ENCODE measurements at places on chromosomes 16 and 17.

DNA sequence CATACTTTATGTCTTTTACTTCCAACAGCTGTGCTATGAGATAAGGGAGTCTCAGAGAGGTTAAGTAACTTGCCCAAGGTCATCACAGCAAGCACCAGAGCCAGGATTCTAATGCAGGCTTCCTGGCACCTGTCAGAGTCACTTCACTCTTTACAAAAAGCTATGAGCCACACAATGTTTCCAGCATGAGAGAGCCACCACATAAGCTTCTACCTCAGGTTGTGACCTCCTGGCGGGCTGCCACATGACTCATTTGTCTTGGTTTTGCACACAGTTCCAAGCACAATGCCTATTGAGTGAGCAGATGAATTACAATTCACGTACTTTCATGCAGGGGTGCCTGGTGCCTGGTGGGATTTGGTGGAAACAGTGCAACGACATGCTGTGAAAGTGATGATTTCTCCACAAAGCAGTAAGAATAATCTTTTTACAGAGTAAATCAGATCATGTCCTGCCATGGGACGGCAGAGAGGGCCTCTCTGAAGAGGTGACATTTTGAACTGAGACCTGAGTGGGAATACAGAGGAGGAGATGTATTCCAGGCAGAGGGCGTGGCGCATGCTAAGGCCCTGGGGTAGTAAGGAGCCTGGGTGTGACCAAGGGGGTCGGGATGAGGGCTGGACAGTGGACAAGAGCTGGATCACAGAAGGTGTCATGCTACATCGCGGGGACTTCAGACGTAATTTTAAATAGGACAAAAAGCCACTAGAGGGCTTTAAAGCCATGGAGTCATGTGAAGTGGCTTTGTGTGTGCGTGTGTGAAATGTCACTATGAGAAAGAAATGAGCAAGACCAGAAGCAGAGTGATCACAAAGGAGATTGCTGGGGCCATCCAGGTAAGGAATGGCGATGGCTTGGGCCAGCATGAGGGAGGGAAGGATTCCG lies 53.4 kb downstream of the CACNG3 start:
- DNase-seq = no peak

- no peak for DNase-seq
These were observed 72.4 kb downstream of the ERCC4 start for GRCh38 chr16:13992322-13992721.

- DNase-seq = no peak
These were observed 17.6 kb upstream of the CD79B start for GRCh38 chr17:63949576-63950250.

DNA sequence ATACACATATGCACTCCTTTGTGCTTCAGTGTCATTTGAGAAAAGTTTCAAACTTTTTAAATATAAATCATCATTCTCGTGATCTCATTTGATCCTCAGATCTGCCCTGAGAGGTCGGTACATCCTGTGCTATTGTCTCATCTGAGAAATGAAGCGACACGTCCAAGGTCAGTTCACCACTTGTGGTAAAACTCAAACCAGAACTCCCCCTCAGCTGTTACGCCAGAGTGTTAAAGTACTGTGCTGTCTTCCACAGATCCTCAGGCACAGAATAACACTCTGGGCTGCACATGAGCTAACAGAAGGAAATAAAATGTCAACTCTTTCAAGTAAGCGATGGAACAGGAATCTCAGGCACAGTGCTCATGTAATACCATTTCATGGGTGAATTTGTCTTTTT lies 31.4 kb downstream of the ANKFN1 start:
- DNase-seq = no peak

DNA sequence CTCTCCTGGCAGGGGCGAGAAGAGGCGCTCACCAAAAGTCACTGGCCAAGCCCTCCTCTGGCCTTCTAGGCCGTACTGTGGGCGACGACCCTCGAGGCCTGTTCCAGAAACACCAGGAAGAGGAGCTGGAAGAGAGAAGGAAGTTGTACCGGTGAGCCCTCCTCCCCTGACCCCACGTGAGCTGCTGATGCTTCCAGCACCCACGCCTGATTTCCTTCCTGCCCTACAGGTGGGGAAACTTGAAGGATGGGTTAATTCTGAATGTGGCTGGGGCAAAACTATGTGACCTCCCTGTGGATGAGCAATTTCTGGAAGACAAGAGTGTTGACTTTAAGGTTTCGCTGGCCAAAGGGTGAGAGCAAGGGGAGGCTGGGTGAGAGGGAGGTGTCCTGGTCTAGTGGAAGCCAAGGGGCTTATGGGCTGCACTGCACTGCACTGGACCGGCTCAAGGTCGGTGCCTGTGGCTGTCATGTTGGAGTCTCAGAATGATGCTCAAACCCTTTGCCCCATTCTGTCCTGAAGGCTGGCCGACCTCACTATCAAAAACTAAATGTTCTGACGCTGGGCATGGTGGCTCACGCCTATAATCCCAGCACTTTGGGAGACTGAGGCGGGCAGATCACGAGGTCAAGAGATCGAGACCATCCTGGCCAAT lies 6.2 kb downstream of the C17orf100 start:
- DNase-seq = no peak

DNA sequence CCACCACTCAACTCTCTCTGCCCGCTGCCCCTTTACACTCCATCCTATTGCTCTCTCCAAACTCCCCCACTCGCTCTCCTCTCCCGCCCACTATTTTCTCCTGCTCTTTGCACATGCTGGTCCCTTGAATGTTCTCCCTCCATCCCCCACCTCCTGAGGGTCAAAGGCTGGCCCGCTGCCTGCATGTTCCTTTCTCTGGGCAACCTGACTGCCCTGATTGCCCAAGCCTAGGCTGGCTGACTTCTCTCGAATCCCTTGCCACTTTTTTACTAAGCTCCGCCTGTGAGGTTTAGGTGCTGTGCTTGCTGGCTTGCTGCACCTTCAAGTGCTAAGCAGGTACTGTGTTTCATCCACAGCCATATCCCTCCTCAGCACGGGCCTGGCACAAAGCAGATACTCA lies 2.7 kb downstream of the EMC8 start:
- no peak for DNase-seq

DNA sequence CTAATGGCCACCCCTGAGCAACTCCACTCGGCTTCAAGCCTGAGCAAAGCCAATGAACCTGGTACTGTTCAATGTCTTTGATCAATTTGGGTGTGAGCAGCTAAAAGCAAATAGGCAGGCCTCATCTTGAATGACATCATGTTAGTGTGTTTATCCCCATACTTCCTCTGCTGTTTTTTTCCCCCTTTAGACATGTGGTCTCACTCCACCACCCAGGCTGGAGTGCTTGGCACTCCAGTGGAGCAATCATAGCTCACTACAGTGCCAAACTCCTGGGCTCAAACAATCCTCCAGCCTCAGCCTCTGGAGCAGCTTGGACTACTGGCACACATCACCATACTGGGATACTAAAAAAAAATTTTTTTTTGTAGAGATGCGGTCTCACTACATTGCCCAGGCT lies 75.4 kb downstream of the ARHGAP17 start:
- DNase-seq = no peak

DNA sequence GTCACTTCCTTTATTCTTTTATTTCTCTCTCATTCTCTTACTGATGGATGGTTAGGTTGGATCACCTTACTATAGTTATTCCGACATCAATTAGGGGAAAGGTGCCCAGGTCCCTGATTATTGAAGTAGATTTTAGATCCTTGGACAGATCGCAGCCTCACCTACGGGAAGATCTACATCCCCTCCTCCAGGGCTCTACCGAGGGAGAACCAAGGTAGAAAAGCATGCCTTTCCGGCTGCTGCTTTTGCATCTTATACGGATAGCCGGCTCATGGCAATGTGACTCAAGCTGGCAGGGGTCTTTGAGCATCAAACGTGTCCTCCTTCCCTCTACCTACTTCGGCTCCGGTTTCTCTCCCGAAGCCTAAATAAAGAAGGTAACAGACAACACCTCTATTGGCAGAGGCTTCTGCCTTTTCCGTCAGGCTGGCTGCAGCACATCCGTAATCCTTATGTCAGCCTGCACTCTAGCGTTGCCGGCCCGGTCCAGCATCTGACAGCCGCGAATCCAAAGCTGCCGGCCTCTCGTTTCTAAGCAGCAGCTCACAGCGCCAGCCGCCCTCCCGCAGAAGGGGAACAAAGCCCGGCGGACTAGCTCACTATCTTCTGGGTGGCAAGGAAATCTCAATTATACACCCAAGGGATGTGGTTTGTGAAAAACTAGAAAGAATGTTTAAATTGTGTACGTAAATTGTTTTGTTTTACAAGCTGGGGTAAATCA lies 46.9 kb downstream of the IRX6 start:
- no peak for DNase-seq

DNA sequence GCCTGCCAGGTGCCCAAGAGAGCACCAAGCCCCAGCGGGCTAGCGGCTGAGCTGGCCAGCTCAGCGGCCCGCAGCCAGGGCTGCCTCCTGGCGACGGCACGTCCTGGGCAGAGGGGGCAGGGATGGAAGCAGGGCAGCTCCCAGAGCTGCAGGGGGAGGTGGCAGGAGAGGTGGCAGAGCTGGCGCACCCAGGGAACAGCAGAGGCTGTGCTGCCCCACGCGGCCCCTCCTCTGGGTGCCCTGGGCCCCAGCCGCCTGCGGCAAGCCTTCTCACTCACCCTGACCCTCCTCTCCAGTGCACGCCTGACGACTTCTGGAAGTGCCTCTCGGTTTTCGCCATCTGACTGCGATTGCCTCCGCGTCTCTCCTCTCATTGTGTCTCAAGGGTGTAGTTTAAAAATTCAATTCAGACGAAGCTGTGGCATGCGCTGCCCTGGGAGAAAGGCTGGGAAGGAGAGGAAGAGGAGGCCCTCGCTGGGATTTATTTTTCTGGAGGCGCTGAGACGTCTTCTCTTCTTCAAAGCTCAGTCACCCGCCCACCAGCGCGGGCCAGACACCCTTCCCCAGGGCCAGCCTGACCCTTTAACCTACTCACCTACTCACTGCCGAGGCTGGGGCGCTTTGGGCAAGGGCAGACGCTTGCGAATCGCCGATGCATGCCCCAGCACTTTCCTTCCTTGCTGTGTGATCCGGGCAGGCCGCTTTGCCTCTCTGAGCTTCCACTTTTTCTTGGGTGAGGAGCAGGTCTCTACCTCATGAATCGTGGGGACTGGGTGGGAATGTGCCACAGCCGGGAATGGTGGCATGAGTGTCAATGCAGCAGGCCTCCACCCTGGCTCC lies 24.9 kb downstream of the GSE1 start:
- DNase-seq = no peak

DNA sequence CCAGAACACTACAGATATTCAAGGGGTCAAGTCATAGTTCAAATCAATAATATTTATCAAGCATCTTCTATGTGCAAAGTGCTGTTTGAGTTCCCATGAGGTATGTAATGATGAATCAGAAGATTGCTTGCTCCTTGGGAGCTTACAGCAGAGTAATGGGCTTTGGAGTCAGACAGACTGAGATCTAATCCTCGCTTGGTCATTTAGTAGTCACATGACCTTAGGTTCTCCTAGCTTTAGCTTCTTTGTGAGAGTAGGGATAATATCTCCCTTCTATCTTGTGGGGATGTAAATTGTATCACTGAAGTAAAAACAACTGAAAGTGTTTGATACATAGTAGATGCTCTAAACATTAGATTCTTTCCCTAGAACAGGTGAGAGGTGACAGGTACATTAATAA lies 30.1 kb downstream of the SNX11 start:
- no peak for DNase-seq

DNA sequence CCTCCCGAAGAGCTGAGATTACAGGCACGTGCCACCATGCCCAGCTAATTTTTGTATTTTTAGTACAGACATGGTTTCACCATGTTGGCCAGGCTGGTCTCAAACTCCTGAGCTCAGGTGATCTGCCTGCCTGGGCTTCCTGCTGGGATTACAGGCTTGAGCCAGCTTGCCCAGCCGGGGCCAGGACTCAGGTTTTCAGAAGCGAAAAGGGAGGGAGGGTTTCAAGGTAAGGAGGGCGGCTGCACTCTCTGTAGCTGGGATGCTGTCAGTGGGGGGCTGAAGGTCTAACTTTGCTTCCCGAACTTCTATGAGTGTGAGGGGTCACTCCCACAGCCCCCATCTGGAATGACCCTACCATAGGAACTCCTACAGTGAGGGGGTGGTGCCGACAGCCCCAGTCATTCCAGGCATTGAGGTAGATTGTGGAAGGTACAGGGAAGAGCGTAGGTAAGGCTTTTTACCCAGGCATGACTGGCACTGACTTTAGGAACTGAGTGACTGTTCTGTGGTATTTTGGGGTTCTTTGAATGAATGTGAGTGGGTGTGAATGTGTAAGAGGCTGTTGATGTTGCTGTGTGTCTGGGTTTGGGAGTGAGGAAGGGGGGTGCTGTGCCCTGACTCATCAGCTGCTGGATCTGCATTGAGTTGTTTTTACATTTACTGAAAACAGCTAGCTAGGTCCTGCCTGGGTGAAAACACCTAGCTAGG lies 3.8 kb upstream of the C1QL1 start:
- DNase-seq = no peak

DNA sequence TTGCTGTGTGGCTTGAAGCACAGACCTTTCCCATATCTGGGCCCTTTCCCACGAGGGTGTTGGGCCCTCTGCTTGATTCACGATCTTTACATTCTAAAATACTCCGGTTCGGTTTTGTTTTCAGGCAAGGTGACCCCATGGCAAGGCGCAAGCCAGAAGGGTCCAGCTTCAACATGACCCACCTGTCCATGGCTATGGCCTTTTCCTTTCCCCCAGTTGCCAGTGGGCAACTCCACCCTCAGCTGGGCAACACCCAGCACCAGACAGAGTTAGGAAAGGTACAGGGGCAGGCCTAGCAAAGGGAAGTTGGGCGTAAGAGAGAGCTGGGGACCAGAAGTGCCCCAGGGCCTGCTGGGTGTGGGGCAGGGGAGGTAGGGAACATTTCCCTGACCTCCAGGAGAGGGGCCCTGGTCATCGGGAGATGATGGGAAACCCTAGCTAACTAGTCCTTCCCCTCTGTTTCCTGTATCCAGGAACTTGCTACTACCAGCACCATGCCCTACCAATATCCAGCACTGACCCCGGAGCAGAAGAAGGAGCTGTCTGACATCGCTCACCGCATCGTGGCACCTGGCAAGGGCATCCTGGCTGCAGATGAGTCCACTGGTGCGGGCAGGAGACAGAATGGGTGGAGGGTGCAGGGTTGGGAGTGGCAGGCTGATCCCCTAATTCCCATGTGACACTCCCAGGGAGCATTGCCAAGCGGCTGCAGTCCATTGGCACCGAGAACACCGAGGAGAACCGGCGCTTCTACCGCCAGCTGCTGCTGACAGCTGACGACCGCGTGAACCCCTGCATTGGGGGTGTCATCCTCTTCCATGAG lies 1.4 kb downstream of the ALDOA start:
- DNase-seq = no peak

GRCh38 chr17:34487626-34488025 lies 91.8 kb upstream of the TMEM132E start:
- no peak for DNase-seq

GRCh38 chr17:79207960-79208359 lies 133.3 kb downstream of the ENGASE start:
- DNase-seq = no peak

DNA sequence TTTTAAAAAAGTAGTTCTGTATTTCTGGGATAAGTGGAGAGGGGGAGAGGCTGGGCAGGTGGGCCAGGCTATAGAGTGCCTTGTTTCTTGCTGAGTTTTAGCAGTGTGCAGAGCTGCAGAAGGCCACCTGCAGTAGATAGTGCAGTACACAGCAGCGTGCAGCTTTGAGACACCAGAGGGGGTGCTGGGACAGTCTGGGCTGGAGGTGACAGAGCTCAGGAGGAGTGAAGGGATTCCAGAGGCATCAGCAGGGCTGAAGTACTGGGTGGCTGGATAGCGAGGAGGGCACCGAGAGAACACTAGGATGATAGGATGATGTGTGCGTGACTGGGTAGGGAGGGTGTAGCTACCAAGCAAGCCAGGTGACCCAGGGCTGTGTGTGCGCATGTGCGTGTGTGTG lies 26.6 kb downstream of the LCMT1 start:
- no peak for DNase-seq

All from NCI-H1048 (cell line).